Left colon (tissue), 2 donors: ENCODE measurements at places on chromosomes 4 and X. TPM values are rescaled to one million over a fixed set of nuclear protein-coding genes. Genes with fewer than 3 reads are reported as not detected.

GRCh38 chr4:87938746-87939145 lies 36.8 kb upstream of the SPP1 start:
- DNase-seq: no peak

DNA sequence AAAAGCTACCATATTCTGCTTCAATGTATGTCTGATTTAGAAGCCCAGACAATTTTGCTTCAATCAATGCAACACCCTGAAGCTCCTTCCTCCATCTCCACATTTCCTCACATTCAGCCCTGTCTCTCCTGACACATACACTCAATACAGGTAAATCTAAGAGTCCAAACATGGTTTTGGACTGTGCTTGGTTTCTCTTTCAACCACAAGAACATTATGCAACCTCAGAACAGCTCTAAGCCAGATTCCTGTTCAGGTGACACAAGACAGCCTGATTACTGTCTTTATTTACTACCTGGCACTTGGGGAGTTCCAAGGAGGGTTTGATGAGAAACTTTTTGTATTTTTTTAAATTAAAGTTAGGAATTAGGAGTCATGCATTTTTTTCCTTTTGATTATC lies 307.5 kb upstream of the SLIT2 start:
- DNase-seq: no peak

DNA sequence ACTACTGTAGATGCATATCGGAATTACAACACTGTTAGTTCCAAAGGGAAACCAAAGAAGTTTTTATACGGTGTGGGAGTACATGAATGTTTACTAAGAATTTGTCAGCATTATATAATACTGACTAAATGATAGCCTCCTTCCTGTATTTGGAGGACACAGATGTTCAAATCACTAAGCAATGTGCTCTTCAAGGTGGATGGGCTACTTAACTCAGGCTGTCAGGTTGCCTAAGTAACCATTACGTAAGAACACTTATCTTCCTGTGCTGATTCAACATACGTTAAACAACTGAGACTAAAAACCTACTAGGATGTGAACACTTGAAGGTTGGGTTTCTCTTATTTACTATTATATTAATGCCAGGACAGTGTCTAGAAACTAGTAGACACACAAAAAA lies 81.9 kb upstream of the HPGD start:
- DNase-seq: no peak

Gene GRIA3
- total RNA-seq: 0.50 TPM

Gene VEGFC
- total RNA-seq: 2.5 TPM

- no peak for DNase-seq
These were observed 247.2 kb upstream of the MTMR8 start for GRCh38 chrX:64642482-64642881.

DNA sequence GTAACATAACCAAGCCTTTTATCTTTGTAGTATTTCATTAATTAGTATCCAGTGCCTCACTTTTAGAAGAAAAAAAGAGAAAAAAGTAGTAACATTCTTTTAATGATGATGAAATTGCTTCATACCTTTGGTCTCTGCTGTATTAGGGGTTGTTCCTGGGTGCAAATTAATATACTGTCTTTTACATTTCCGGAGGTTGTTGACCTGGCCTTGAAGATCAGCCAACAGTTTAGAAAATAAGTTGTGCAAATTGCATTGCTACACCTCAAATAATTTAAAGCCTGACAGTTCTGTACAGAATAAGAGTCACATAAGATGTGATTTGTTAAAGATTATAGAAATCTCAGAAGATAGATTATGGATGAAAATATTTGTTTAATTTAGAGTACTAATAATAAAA lies 3.8 kb downstream of the NFKB1 start:
- no peak for DNase-seq

DNA sequence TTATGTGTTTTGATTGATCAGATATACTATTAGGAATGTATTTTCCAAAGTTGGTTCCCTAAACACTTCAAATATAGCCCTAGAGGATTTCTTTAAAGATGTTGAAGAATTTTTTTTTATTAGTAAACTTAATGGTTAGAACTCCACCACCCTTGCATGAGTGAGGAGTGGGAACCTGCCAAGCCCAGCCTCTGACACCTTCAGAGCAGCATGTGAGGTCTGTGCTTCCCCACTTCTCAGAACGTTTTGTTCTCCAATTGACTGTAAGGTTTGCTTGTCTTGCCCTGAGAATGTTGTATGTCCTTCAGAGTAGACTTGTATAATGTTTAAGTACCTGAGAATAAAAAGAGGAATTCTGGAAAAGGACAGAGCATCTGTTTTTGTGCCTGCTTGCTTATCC lies 126.8 kb downstream of the DCLK2 start:
- no peak for DNase-seq

DNA sequence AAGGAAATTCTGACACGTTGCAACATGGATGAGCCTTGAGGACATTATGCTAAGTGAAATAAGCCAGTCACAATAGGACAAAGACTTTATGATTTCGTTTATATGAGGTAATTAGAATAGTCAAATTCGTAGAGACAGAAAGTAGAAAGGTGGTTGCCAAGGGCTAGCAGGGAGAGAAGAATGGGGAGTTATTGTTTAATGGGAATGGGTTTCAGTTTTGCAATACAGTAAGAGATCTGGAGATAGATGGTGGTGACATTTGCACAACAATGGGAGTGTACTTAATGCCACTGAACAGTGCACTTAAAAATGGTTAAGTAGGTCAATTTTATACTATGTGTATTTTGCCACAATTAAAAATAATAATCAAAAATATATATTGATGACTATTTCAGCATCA lies 43.4 kb upstream of the TMEM154 start:
- DNase-seq: no peak

- DNase-seq: no peak
These were observed 913 bp upstream of the PRDM8 start for GRCh38 chr4:80196259-80196921.

DNA sequence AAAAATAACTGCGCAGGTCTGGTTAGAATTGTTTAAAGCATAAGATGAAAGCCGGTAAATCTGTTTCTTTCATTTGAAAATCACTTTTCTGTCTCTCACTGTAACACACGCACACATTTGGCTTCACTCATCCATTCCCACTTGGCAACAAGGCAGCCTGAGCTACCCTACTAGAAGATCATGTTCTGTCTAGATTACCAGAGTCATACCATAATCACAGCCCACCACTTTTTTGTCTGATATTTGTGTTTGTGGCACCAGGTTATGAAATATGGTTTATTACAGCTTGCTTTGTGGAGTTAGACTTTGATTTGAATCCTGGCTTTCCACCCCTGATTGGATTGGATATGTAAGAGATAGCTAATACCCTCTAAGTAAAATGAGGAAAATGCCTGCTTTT lies 2.2 kb downstream of the USO1 start:
- no peak for DNase-seq

- DNase-seq: no peak
These were observed 61.6 kb upstream of the ARSJ start for GRCh38 chr4:114041117-114041475.

DNA sequence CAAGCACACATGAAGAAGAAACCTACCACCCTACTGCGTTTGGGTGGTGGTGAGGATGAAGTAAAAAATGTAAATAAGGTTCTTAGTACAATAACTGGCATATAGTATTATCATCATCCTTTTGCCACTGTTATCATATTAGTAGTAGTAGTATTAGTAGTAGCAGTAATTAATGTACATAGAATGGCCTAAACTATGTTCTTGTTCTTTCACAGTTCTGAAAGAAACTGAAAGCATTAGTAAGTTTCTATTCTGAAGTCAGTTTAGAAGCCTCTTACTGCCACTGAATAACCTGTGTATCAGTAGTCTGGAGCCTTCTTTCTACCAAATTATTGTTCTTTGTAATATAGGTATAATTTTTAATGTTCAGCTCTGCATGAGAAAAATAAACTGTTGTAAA lies 21.0 kb downstream of the COL4A6 start:
- DNase-seq: no peak

GRCh38 chrX:100340491-100341141 lies 69.5 kb downstream of the PCDH19 start:
- DNase-seq: no peak

DNA sequence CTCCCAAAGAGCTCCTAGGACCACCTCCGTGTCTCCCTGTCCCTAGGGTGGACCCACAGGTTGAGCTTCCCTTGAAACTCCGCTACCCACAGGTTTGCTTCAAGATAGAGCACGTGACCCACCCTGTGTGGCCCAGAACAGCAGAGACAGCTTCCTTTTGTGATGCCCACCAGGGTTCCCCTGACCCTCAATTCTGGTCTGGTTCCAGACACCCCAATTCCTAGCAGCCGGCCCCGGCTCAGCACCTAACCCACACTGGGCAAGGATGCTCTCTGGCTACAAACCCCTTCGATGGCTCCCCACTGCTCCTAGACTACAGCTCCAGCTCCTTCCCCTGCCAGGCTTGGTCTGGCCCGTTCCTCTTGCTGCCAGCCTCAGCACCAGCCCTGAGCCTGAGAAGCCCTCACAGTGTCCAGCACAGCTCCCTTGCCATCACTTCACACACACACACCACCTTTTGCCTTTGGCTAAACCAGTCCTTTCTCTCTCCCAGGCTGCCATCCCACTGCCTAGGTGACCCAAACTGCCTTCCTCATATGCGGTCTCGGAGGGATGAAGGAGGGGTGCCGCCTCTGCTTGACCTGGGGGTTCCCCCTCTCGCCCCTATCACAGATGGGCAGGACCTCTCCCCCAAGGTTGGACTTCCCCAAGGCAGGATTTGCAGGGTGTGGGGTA lies 6.2 kb downstream of the PNCK start:
- no peak for DNase-seq

Gene TDO2
- total RNA-seq: 0.67 TPM

GRCh38 chrX:2969021-2969420 lies 37.3 kb upstream of the ARSH start:
- no peak for DNase-seq

GRCh38 chr4:145786261-145786660 lies 106.3 kb downstream of the C4orf51 start:
- no peak for DNase-seq

DNA sequence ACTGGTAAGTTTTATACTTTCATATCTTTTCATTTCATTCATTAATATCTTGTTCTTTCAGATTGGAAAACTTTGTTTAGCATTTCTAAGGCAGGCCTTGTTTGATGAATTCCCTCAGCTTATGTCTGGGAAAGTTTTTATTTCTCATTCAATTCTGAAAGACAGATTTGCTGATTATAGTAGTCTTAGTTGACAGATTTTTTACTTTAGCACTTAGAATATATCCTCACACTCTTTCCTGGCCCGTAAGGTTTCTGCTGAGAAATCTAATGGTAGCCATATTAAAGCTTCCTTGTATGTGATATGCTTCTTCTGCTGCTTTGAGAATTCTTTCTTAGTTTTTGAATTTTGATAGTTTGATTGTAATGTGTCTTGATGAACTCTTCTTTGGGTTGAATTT lies 296.6 kb downstream of the CHIC1 start:
- no peak for DNase-seq

- peak; percentile 61 for DNase-seq
These were observed 75.0 kb downstream of the MGST2 start for GRCh38 chr4:139740531-139741041.

Gene MSX1
- 0.24 TPM for total RNA-seq

GRCh38 chr4:154982187-154983047 lies 201.3 kb downstream of the RBM46 start:
- DNase-seq: peak; percentile 63

DNA sequence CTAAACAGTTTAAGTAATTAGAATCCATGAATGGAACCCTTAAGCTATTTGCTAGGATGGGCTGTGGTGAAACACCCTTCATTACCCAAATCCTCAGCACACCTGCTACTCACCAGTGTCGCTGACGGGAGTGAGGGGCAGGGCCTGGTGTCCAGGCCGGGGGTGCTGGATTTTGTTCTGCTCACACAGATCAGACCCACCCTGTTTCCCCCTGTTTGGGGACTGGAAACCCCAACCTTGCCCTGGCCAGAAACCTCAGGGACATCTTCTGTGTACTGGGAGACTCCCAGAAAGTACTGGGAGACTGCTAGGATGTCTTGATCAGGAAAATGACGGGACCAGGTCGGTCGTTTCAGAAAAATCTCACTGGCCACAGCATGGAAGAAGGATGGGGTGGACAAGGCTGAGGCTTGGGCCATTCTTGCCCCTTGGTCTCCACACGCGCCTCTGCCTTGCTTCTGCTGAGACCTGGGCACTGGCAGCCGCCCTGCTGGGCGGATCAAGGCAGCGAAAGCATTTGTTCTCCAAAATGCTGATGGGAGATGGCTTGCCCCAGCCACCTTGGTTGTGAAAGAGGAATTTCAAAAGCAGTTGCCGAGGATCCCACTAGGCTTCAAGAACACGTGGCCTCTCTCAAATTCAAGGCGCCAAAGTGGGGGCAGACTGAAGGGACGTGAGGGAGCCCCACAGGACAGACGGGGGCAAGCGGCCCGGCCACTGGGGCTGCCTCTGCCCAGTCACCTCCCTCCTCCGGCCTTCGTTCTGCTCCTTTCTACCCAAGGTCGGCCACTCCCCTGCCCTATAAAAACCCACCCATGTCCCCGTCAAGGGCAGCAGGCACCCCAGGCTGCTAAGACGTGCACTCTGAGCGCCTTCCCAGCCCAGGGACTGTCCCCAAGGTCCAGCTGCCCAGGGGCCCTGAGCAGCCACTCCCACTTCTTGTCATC lies 23.5 kb upstream of the PDE6B start:
- no peak for DNase-seq

GRCh38 chr4:87749883-87750282 lies 49.5 kb upstream of the IBSP start:
- DNase-seq: no peak

- no peak for DNase-seq
These were observed 127.6 kb upstream of the SH3RF1 start for GRCh38 chr4:169398316-169398715.

DNA sequence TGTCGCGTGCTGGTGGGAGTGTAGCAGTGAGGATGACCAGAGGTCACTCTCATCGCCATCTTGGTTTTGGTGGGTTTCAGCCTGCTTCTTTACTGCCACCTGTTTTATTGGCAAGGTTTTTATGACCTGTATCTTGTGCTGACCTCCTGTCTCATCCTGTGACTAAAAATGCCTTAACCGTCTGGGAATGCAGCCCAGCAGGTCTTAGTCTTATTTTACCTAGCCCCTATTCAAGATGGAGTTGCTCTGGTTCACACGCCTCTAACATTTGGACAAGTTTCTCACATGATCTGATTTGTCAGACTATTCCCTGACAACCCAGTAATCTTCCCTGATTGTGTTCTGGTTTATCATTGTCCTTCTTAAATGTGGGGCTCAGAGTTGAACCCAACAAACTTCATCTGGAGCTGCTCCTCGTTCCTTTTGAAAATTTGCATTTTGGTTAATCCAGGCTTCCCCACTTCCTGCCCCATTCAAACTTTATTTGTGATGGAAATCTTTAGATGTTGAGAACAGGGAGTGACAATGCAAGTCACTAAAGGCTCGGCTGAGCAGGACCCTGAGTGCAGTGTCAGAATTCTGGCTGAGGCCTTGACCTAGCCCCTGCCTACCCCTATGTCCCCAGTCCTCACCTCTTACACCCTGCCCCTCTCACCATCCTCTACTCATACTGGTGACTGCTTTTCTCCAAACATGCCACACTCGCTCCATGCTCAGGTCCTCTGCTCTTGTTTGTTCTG lies 226.8 kb downstream of the STIM2 start:
- DNase-seq: no peak

GRCh38 chr4:105917171-105917685 lies 22.0 kb downstream of the NPNT start:
- no peak for DNase-seq

- no peak for DNase-seq
These were observed 63.3 kb downstream of the GPAT3 start for GRCh38 chr4:83599183-83599582.

Gene HOPX
- 2.7 TPM for total RNA-seq

Gene FREM3
- not detected for total RNA-seq

Gene CSAG2
- total RNA-seq: not detected
